ENCODE measurements at places on chromosomes 6 and 20.

GRCh38 chr6:32947552-32948465 is 5.1 kb downstream of the HLA-DMA start:
- DNase-seq, result peak; percentile 59

DNA sequence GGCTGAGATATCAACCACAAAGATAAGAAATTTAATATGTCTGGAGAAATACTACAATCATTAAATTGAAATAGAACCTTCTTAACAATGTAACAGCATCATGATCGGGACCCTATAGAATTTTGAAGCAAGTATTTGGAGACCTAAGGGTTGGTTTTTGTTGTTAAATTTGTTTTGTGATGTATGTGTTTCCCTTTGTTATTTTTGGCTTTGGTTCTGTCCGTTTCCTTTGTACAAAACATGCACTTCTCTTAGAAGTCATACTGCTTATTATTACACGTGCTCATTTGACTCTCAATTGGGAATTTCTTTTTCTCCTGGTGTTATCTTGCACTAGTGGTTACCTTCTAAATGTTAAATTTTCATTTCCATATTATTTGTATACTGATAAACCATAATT is 4.0 kb upstream of the PLN start:
- DNase-seq, result no peak

DNA sequence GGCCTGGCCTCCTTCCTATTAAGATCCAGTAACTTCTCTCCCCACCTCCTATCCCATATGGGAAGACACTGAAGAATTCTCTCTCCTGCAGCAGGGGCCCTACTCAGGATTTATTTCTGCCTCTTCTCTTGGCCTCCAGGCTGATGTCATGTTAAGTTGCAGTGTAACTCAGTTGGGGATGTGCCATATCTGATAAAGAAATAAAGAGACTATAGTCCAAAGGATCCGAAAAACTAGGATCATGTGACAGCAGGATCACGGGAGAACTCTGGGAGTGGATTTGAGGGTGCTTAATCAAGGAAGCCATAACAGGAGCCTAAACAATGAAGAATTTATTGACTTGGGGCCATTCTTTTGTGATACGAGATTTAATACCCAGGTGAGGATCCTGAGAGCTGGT is 38.5 kb upstream of the TGM6 start:
- DNase-seq, result no peak

- peak; percentile 54 for DNase-seq
Measured at GRCh38 chr20:32945710-32946221, 58.5 kb downstream of the SUN5 start.

DNA sequence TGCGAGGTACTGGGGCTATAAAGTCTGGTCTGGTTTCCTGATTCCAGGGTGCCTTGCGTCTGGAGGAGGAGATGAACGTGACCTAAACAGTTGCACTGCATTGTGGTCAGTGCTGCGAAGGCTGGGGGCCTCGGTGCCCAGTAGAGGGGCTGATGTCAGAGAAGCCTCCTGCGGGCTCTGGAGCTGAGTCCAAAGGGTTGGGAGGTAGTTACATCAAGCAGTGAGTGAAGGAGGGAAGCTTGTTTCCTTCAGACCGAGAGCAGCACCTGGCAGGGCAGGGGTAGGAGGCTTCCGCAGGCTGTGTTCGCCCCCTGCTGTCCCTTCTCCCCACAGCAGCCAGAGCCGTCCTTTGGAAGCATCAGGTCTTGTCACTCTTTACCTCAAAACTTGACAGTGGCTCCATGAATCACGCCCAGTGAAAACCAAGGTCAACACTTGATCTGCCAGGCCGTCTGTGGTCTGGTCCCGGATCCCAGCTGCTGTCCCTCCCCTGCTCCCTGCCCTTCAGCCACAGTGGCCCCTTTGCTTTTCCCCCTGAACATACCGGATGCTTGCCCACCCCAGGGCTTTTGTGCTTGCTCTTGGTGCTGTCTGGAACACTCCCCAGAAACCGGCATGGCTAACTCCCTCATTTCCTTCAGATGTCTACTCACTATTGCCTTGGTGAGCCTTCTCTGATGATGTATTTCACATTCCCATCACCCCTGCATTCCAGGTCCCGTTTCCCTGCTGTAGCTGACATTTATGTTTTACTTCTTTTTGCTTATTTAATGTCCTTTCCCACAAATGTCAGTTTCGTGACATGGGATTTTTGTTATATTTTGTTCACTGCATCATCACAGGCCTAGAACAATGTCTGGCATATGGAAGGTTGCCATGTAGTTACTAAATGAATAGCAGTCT is 7.0 kb downstream of the DYNLRB1 start:
- peak; percentile 68 for DNase-seq
